ENCODE measurements at places on chromosomes 5 and 9.

GRCh38 chr5:956941-957747 lies 51.5 kb upstream of the NKD2 start:
- DNase-seq = no peak

DNA sequence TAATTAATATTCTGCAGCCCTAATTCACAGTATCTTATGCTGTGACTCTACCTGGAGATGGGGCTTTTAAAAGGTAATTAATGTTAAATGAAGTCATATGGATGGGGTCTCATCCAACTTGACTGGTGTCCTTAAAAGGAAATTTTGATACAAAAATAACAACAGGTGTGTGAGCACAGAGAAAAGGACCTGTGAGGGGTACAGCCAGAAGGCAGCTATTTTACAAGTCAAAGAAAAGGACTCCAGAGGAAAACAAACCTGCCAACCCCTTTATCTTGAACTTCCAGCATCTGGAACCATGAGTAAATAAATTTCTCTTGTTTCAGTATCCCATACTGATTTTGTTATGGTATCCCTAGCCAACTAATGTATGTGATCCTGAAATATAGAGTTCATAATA lies 250.3 kb downstream of the TMEM232 start:
- DNase-seq = no peak

- DNase-seq = no peak
Measured at GRCh38 chr5:168085261-168086031, 206.0 kb upstream of the WWC1 start.

- no peak for DNase-seq
Measured at GRCh38 chr5:159212657-159213462, 3.5 kb upstream of the RNF145 start.

DNA sequence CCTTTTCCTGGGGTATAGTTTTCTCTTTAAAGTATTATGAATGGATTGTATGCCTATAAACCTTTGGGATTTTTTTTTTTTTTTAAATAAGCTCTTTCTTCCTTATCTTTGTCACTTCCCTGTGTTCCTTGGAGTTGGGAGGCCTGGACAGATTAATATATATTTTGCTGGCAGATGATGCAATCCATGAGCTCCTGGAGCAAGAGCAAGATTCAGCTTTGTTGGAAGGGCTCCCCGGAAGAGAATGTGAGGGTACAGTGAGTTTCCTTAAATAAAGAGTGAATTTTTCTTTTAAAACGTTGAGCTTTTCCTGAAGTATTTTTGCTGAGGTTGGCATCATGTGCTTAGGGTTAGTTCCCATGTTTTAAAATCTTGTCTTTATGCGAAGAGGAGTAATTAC lies 98.7 kb upstream of the SLC28A3 start:
- DNase-seq = no peak

GRCh38 chr5:181204113-181204825 lies 727 bp downstream of the TRIM7 start:
- no peak for DNase-seq

DNA sequence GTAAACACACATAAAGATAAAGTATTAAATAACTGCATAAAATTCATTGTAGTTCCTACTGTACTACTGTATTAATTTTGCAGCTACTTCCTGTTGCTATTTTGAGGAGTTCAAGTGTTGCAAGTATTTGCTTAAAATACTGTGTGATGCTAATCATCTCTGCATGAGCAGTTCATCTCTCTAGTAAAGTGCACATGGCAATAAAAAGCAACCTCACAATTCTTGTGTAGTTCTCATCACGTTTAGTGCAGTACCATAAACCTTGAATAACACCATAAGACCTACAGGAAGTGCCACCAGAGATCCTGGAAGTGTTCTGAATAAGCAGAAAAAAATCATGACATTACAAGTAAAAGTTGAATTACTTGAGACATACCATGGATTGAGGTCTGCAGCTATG lies 34.6 kb downstream of the CPLANE1 start:
- DNase-seq = no peak

DNA sequence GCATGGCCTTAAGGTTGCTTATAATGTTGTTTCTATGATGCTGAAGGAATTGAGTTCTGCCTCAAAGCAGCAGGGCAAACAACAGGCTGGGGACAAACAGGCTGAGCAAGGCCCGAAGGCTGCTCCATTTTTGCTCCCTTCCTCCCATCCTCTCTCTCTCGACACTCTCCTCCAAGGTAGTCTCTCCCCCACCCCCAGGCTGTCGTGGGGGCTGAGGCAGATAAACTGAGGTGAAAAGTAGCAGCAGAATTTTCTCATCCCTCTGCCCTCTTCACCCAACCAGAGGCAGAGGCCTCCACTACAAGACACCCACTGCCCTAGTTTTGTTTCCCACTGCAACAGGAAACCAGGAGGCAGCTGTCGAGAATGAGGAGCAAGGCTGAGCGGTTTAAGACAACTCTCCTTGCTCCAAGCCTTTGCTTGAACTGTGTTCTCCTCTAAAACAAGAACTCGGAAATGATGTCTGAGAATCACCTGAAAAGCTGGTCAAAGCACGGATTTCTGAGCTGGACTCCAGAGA lies 13.5 kb upstream of the GNA14 start:
- DNase-seq = no peak

DNA sequence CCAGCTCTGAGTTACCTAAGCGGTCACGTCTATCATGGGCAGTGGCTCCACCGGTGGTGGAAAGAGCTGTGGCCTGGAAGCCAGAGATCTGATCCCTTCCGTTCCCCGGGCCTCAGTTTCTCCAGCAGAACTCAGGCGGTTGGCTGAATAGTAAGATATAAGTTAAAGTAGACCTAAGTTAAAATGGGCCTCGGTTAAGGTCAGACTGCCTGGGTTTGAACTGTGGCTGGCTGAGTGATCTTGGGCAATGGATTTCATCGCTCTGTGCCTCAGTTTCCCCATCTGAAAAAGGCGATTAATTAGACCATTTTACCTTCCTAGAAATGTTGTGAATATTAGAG lies 997 bp downstream of the COL15A1 start:
- no peak for DNase-seq

DNA sequence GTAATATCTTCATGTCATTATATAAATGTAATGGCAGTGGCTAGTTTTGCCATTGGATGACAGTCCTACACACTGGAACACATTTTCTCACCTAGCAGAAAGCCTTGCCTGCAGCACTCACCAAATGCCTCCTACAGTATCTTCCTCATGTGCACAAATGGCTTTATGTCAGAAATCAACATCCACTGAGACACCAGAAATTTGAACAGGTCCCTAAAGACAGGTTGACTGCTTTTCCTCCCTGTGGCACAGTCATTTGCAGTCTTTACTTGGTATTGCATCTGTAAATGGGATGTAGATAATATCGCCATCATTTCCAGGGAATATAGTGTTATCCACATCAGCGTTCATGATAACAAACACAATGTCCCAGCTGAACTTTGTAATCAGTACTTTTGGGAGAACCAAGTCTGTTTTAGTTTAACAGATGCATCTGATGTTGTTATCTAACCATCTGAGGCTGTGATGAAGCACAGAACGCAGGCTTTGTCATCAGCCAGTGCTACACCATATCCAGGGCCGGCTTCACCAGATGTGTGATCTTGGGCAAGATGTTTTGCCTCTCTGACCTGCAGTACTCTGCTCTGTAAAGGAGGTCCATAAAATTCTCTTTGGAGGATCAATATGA lies 83.9 kb upstream of the TAS2R1 start:
- DNase-seq = no peak

Data from activated CD8-positive, alpha-beta memory T cell treated with anti-CD3 and anti-CD28 coated beads for 4 hours (primary cell).